ENCODE measurements at places on chromosomes 1 and 21. TPM values are rescaled to one million over a fixed set of nuclear protein-coding genes. Genes with fewer than 3 reads are reported as not detected.

LEFTY1 gene
- total RNA-seq = 0.40 TPM

TSPEAR gene
- total RNA-seq = 0.43 TPM

ERICH3 gene
- 17.3 TPM for total RNA-seq

POLR3C gene
- 25.0 TPM for total RNA-seq

KRTAP21-2 gene
- not detected for total RNA-seq

GJA5 gene
- total RNA-seq = 25.9 TPM
